Stimulated activated CD4-positive, alpha-beta T cell treated with anti-CD3 and anti-CD28 coated beads, Interleukin-4, amount 100 ng/mL, for 24 hours (primary cell): ENCODE measurements at places on chromosomes 3 and 15.

GRCh38 chr15:69793431-69793780, 304.3 kb downstream of the TLE3 start:
- DNase-seq, result no peak

DNA sequence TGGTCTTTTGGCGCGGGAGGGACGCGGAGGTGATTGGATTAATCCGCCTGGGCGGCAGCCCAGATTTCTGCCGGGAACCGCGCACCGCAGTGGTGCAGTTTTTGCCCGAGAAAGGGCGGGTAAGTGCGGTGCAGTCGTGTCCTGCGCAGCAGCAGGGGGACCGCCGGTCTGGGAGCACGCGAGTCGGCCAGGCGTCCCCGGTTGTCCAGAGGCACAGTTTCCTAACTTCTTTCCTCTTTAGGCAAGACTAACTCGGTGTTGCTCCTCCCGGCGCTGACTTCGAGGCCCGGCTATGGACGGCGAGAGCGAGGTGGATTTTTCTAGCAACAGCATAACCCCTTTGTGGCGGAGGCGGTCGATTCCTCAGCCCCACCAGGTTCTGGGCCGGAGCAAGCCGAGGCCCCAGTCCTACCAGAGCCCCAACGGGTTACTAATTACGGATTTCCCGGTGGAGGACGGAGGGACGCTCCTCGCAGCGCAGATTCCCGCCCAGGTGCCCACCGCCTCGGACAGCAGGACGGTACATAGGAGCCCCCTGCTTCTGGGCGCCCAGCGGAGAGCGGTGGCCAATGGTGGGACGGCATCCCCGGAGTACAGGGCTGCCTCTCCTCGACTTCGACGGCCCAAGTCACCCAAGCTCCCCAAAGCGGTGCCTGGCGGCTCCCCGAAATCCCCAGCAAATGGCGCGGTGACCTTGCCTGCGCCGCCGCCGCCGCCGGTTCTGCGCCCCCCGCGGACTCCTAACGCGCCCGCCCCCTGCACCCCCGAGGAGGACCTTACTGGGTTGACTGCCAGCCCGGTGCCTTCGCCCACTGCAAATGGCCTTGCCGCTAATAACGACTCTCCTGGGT, 736 bp downstream of the ARHGEF26 start:
- DNase-seq, result peak; percentile 3

DNA sequence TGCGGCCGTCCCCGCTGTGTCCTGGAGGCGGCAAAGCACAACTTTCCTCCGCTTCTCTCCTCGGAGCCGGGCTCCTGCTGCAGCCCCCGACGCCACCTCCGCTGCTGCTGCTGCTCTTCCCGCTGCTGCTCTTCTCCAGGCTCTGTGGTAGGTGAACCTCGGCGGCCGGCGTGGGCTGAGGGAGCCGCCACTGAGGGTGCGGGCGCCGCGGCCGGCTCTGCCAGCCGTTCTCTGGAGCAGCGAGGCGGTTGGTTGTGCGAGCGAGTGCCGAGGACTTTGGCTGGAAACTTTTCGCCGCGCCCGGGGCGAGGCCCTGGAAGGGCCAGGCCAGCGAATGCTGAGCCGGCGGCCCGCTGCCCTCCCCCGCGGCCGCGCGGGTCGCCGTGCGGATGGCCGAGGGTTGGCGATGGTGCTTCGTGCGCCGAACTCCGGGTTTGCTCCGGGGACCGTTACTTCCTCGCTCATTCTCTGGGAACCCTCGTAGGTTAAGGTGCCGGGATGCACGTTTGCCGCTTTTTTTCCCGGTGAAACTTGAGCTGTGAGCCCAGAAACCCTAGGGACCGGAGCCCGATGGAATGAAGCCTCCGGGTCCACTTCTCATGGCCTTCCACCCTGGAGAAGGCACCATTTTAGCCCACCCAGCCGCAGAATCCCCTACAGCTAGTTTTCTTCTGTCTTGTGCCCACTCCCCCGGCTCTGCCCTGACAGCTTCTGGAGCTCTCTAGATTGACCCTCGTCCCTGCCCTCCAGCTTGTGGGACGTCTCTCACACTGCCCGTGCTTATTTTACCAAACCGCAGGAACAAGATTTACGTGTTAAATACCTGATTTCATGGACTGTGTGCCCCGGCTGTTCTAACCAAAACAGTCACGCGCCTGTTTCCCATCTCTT, 660 bp downstream of the NECTIN3 start:
- peak; percentile 17 for DNase-seq

DNA sequence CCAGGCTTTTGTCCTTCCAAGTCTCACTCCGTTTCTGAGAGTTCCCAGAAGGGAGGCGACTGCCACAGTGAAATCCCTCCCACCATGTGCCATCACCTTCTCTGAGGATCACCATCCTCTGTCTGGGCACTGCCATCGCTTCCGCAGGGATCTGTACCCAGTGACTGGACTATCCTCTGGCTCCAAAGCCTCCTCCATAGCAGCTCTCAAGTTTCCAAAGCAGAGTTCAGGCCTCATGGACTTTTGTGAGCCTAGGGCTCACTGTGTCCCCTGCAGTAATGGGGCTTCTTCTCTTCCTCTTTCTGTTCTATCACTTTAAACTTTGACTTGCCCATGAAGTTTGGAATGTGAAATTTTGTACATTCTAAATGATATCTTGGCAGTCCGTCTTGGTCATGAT, 63.9 kb downstream of the TIPARP start:
- no peak for DNase-seq

- DNase-seq, result no peak
These were observed 90.9 kb downstream of the MITF start for GRCh38 chr3:69830147-69830546.

- DNase-seq, result no peak
These were observed 247.3 kb upstream of the KCNH8 start for GRCh38 chr3:18900994-18901393.

DNA sequence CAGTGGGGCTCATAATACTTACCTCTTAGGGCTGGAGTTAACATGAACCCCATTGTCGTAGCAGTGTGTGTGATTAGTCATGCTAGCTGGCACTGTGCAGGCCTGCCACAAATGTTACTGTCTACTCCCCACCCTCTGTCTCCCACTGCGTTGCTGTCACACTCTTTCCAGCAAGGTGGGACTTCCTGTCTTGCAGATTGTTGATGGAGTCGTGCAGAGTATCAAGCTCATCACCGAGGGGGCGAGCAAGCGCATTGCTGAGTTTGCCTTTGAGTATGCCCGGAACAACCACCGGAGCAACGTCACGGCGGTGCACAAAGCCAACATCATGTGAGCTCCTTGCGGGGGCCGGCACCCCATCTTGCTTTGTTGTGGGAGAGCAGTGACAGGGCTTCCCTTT, 12.9 kb downstream of the IDH3A start:
- peak; percentile 41 for DNase-seq

DNA sequence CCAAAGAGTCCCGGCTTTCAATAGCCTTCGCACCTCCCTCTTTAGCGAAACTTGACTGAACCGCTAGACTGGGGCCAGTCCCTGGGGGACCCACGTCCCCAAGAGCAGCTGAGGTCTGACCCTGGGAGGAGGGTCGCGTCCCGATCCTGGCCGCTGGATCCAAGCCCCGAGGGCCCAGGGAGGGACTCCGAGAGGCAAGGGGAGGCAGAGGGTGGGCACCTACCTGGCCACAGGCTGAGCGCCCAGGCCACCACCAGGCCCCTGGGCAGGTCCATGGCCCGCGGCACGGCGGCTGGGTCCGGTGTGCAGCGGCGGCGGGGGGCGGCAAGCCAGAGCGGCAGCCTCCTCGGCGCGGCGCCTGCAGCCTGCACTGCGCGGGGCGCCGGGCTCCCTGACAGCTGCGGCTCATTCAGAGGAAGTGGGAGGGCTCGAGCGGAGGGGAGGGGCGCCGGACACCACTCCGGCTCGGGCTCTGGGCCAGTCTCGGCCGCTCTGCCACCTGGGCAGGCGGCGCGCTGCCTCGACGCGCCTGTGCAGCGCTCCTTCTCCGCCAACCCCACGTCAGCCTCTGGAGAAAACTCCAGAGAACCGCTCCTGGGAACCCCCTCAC, at the start of gene ITGA11:
TSS of gene ITGA11 (minus strand) at position 372 of the 610 bp plus-strand sequence. CDS start at position 275, 97 bp downstream.
- DNase-seq, result no peak

GRCh38 chr3:162780313-162780712, 1283.7 kb downstream of the OTOL1 start:
- DNase-seq, result no peak
